ENCODE measurements at places on chromosomes 12 and 14. TPM values are rescaled to one million over a fixed set of nuclear protein-coding genes. Genes with fewer than 3 reads are reported as not detected.

DNA sequence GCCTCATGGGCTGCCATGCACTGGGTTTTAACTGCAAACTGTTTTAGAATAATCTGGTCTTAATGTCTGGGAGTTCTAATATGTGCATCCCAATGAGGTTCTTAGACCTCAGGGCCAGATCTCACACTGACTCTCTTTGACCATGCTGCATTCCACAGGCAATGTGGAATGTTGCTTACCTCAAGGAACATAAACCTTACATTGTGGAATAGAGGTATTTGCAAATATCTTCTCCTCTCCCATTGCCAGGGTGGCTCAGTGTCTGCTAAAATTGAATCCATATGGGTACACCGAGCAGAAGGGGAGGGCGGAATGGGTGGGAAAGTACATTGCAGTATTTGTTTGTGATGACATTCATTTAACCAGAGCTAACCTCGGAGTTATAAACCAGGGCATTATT lies 78.6 kb downstream of the CHST11 start:
- no peak for DNase-seq

GRCh38 chr12:54196396-54196795 lies 7.6 kb upstream of the SMUG1 start:
- DNase-seq = no peak

Gene SLC7A8
- 4.4 TPM for total RNA-seq

DNA sequence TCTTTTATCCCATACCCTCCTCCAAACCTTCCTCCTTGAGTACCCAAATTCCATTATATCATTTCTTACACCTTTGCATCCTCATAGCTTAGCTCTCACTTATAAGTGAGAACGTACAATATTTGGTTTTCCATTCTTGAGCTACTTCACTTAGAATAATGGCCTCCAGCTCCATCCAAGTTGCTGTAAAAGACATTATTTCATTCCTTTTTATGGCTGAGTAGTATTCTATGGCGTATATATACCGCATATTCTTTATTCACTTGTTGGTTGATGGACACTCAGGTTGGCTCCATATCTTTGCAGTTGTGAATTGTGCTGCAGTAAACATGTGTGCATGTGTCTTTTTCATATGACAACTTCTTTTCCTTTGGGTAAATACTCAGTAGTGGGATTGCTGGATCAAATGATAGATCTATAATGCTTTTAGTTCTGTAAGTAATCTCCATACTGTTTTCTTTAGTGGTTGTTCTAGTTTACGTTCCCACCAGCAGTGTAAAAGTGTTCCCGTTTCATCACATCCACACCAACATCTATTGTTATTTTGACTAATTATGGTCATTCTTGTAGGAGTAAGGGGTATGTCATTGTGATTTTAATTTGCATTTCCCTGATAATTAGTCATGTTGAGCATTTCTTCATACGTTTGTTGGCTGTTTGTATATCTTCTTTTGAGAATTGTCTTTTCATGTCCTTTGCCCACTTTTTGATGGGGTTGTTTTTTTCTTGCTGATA lies 10.1 kb downstream of the RAB21 start:
- DNase-seq = no peak

DNA sequence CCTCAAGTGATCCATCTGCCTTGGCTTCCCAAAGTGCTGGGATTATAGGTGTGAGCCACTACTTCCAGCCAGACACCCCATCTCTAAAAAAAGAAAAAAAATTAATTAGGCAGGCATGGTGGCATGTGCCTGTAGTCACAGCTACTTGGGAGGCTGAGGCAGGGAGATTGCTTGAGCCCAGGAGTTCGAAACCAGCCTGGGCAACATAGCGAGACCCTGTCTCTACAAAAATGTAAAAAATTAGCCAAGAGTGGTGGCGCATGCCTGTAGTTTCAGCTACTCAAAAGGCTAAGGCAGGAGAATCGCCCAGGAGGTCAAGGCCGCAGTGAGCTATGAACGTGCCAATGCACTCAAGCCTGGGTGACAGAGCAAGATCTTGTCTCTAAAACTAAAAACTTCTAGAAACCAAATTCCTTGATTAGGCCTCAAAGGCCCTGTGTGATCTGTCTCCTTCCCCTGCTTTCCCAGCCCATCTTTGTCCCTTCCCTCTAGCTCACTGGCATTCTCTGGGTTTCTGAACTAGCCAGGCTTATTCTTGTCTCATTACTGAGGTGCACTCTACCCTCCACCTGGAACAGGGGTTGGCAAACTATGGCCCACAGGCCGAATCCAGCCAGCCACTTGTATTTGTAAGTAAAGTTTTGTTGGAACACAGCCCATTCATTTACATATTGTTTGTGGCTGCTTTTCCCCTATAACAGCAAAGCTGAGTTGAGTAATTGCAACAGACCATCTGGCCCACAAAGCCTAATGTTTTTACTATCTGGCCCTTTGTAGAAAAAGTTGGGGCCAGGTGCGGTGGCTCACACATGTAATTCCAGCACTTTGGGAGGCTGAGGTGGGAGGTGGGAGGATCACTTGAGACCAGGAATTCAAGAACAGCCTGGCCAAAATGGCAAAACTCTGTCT lies 17.2 kb upstream of the TPCN1 start:
- DNase-seq = no peak

Gene ESRRB
- total RNA-seq = 8.7 TPM
